ENCODE measurements at places on chromosomes 6 and 20. TPM values are rescaled to one million over a fixed set of nuclear protein-coding genes. Genes with fewer than 3 reads are reported as not detected.

Gene CTCFL
- total RNA-seq, result not detected

DNA sequence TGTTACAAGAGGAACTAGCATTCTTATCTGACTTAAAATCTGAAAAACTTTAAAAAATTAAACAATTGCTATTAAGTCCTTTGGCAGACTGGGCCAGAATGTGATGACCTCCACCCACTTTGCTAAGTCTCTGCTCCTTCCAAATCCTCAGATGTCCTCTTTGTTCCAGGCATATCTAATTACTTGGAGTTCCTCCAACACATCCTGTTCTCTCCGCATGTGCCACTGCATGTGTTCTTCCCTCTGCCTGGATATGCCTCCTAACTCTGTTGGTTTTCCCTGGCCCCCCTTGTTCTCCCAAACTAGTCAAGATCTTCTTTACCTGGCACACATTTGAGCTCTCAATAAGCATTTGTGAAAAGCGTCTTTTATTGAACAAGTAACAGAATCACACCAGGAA lies 23.1 kb downstream of the ELOVL2 start:
- DNase-seq, result no peak

DNA sequence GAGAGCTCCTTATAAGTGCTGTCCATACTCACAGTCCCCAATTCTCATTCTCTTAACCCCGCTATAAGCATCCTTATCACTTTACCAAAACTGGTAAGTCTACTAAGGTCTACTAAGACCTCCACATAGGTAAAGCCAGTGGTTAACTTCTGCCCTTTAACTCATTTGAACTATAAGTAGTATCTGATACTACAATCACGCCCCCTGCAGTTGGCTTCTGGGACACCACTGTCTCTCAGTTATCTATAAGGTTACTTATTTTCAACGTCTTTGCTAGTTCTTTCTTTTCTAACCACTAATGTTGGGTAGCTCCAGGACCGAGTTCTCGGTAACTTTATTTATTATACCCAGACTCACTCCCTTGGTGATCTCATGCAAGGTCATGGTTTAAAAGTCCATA lies 142.6 kb downstream of the ARHGAP18 start:
- DNase-seq, result no peak

Gene RBM24
- total RNA-seq, result 74.9 TPM

- peak; percentile 25 for DNase-seq
Observed at GRCh38 chr6:168884646-168885086, 369.0 kb downstream of the THBS2 start.

Gene POFUT1
- 15.3 TPM for total RNA-seq

DNA sequence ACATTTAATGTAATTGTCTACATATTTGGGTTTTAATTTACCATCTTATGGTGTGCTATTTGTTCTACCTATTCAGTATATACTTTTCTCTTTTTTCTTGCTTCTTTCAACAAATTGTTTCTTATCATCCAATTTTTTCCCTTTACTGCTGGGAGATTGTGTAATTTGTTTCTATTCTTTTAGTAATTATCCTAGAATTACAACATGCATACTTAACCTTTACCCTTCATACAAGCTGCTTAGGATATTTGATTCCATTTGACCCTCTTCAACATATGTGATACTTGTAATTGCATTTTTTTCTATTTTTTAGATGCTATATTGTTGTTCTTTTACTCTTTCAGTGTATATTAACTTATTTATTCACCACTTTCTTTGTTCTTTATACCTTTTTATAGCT lies 15.1 kb upstream of the TBPL1 start:
- no peak for DNase-seq

Gene RNF114
- 133 TPM for total RNA-seq

- DNase-seq, result no peak
Observed at GRCh38 chr6:122438975-122439374, 32.6 kb downstream of the SERINC1 start.

- no peak for DNase-seq
Observed at GRCh38 chr6:130788954-130789353, 38.3 kb upstream of the SMLR1 start.
